ENCODE measurements at places on chromosomes 13 and 19.
A peak's percentile ranks its signal among the peaks of the same experiment; 100 is the strongest.

GRCh38 chr13:63110466-63110865 is 1694.8 kb upstream of the PCDH20 start:
- DNase-seq: no peak

GRCh38 chr13:113820813-113821651 is 42.8 kb downstream of the GAS6 start:
- DNase-seq: no peak

GRCh38 chr13:53447863-53448262 is 419.2 kb downstream of the OLFM4 start:
- no peak for DNase-seq

DNA sequence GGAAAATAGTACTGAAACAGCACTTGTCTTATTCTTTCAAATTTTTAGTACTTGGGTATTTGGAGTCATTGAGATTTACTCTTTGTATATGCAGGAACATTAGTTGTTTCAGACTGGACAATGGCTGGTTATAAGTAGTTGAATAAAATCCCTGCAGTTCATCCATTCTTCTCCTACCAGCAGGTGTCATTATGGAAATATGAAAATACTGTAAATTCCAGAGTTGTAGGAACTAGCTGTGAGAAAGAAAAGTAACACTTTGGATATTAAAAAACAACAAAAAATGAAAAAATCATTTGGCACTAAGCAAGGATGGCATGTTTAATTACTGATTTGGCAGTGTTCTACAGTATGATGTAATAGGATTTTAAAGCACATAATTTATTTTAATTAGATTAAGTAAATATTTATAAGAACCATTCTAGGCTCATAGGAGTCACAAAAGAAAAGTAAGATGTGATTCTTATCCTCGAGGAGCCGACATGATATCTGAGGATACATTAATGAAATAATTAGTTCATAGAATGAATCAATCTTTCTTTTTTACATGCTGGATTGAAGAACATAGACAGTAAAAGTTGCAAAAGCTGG is 155.3 kb downstream of the KCNRG start:
- no peak for DNase-seq

- no peak for DNase-seq
Observed at GRCh38 chr13:70090036-70090723, 17.4 kb upstream of the ATXN8OS start.

- DNase-seq: no peak
Observed at GRCh38 chr13:114152831-114153371, 20.5 kb upstream of the RASA3 start.

- DNase-seq: no peak
Observed at GRCh38 chr19:2731181-2731995, 8.4 kb downstream of the SLC39A3 start.

DNA sequence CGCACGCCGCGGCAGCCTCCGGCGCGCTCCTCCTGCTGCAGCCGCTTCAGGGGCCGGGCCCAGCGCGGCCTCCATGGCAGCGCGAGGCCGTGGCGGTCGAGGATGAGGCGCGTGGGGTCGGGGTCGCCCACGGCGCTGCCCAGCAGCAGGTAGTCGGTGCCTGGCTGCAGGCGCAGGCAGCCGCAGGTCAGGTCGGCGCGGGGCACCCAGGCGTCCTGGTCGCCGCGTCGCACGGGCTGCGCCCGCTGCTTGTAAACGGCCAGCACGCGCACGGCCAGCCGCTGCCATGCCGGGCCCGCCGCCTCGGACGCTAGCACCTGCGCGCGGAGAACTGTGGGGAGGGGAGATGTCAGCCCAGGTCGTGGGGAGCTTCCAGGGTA is 11.1 kb downstream of the NTN5 start:
- DNase-seq: no peak

GRCh38 chr13:66138172-66138811 is 1091.8 kb downstream of the PCDH9 start:
- DNase-seq: no peak

GRCh38 chr19:34254698-34255432 is 511 bp downstream of the GARRE1 start:
- peak; percentile 51 for DNase-seq

DNA sequence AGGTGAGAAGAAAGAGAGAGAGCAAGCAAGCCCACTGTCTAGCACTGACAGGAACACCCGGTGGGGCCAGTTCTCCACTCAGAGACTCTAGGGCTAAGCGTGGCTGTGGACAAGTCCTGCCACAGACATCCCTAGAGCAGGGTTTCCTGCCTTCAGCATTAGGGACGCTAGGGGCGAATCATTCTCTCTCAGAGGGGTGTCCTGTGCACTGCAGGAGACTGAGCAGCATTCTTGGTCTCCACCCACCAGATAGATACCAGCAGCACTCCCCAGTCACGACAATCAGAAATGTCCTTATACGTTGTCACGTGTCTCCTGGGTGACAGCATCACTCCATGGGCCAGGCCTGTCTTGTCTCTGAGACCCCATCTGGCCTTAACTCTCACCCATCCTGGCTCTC is 1.5 kb downstream of the OR10H1 start:
- no peak for DNase-seq

GRCh38 chr13:102825921-102826706 is 19.7 kb upstream of the ERCC5 start:
- DNase-seq: no peak

DNA sequence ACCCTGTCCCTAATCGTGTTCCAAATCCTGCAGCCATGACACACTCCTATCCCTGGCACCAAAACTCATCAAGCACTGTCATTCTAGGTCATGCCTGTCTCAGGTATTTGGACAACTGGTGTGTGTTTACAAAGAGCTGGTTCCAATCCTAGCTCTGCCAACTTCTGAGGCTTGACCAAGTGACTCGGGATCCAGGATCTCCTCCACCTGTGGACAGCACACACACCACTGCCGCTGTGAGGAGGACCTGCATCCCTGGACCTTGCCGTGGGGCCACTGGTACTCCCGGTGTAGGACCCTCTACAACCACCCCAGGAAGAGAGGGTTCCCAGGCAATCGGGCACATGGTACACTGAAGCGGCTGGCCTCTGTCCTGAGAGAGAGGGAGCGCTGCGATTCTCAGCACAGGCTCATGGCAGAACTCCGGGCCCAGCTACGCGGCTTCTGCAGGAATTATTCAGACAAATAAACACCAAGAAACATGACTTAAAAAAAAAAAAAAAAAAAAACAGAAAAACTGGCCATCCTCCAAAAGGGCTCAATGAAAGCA is 20.4 kb downstream of the MLLT1 start:
- no peak for DNase-seq

GRCh38 chr19:7879111-7879807 is 5.1 kb upstream of the PRR36 start:
- no peak for DNase-seq

DNA sequence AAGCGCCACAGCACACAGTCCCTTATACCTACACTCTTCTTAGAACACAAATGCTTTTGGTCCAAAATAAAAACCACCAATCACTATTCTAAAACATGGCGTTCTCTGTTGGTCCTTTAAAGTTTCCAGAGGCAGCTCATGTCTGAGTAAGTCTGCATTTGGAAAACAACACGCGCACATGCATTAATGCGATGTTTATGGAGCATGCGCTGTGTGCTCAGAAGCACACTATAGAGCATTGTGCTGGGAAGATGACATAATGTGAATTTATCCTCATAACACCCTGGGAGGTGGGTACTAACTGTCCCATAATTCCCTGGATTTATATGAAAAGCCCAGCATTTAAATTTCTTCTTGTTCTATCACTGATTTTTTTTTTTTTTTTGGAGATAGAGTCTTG is 10.7 kb downstream of the ZNF682 start:
- DNase-seq: no peak

GRCh38 chr13:51419001-51419636 is 33.7 kb downstream of the INTS6 start:
- no peak for DNase-seq

Data from HuH-7 (cell line).